COR-L47 (cell line): ENCODE measurements at places on chromosomes 1 and 21.

GRCh38 chr21:38712071-38712470, 93.7 kb upstream of the ETS2 start:
- peak; percentile 37 for DNase-seq

DNA sequence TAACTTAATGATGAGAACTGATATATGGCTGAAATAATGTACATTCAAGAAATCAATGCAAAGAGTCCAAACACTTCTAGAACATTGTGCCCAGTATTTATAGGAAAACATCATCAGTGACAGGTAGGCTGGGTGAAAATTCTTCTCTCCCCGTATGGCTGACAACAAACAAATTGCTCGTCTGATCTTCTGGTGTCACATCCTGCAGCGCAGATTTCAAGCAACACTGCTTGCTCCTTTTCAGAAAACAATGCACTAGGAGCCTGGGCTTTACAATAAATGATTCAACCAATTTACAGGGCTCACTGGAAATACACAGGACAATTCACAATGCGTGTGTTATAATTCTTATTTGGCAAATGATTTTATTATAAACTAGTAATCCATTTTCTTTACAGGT, 185.3 kb downstream of the RERE start:
- DNase-seq, result no peak

DNA sequence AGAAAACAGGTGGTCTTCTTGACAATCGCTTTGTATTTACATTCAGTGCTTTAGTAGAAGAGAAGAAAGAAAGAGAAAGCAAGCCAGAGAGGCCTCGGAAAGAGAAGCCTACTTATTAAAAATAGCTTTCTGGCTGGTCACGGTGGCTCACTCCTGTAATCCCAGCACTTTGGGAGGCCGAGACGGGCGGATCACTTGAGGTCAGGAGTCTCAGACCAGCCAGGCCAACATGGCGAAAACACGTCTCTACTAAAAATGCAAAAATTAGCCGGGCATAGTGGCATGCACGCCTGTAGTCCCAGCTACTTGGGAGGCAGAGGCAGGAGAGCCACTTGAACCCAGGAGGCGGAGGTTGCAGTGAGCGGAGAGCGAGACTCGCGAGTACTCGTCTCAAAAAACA, 1.8 kb upstream of the SLC19A2 start:
- no peak for DNase-seq

DNA sequence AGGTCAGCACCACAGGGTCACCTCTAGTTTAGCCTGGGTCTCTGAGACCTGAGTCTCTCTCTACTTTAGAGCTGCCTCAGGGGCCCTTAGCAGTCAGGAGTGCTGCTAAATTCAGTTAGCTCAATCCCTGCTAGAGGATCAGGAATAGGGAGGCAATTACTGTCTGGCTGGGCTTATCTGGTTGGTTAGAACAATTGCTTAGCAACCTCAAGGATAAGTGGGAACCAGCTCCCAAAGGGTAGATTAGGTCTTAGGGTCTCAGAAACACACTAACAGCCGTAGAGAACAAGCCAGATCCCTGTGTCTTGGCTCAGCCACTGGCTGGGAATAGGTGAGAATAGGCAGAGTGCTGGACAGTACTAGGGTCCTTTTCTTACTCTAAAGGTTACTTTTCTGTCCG, 7.7 kb downstream of the PM20D1 start:
- no peak for DNase-seq

DNA sequence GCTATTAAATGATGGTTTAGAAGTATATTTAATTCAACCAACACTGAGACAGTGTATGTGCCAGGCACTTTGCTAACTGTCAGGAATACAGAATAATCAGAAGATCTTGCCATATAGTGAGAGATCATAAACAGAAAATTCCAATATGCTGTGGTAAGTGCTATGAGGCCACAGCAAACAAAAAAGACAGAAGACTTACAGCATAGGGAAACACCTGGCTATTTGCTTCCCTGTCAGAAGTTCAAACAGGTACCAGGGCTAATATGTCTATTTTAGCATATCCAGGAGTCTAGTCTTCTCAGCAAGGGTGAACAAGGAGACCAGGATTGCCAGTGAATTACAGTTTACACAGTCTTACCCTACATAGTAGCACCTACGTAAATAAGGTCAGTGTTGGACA, 30.4 kb downstream of the TRIT1 start:
- no peak for DNase-seq

- no peak for DNase-seq
Measured at GRCh38 chr1:100552031-100552430, 14.1 kb downstream of the GPR88 start.

DNA sequence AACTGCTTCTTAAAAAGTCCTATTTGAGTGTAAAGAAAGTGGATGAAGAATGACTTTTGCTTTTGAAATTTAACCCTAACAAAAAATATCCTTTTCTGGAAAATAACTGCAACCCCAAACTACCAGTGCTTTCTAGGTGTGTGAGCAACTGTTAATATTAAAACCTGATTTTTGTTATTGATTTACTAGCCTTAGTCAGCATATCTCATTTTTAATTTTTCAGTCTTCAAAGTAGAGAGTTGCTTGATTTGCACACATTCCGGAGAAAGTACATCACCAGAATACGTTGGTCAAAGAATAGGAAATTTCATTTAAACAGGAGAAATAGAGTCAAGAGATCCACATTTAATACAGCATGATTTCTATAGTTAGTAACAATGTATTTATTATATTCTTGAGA, 141.8 kb upstream of the ADAMTS5 start:
- DNase-seq, result no peak
